ENCODE measurements at places on chromosomes 12 and 14. TPM values are rescaled to one million over a fixed set of nuclear protein-coding genes. Genes with fewer than 3 reads are reported as not detected.
A peak's percentile ranks its signal among the peaks of the same experiment; 100 is the strongest.

- DNase-seq, result peak; percentile 7
Observed at GRCh38 chr12:62426089-62426488, 40.5 kb upstream of the MON2 start.

DNA sequence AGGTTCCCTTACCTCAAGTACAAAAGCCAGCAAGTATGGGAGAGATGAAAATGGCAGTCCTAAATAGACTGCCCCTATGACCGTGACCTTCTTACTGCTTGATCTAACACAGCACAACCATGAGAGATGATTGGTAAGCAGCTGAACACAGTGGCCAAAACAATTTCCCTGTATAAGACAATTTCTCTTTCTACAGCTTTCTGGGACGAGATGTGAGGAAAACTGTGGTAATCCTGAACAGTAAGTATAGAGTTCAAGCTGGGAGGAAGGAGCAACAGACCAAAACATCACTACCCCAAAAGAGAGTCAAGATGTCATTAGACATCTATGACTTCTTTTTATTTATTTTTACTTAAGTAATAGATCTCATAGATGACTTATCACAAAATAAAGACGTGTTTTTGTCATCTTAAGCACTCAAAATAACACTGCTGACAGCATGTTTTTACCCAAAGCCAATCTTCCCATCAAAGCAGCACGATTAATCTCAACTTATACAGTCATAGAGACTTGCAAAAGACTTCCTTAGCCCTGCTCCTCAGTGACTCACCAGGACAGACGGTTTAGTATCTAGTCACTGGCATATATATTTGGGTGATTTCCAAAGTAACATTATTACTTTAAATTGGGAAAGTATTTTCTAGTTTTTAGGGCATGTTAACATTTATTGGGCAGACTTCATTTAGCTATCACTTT is 3.7 kb downstream of the TMEM52B start:
- no peak for DNase-seq

GRCh38 chr12:10235761-10236631 is 23.3 kb downstream of the GABARAPL1 start:
- DNase-seq, result no peak

DNA sequence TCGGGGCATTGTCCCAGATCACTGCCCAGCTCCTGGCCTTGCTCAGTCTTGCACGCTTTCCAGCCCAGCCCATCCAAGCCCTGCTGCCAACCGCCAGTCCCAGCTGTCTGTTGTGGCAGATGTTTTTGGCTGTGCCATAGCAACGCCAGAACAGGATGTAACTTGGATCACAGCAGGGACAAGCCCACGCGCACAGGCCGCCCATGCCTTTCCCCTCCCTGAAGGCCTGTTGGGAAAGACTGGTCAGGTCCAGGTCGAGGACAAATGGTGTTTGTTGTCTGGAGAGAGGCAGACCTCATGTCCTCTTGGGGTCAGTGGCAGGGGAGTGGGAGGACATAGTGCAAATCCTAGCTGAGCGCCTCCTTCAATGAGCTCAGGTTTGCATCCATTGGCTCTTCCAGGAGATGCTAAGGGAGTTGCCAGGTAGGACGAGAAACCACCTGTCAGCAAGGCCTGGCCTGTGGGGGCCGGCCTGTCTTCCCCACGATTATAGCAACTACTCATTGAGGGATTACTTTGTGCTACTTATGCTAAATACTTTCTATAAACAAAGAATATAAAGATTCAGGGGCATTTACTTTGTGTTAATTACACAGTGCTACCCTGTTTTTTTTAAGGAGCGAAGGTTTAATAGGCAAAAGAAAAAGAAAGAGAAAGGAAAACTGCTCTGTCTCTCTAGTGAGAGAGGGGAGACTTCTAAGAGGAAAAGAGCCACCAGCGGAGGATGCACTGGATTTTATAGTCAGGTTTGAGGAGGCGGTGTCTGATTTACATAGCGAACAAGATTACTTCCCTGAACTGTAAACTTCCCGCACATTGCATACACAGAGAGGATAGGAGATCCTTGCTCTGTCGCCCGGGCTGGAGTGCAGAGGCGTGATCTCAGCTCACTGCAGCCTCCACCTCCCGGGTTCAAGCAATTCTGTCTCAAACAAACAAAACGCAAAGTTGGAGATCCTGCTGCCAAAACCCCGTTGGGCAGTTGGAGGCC is 42.8 kb upstream of the CORO1C start:
- DNase-seq, result peak; percentile 74

- DNase-seq, result no peak
Observed at GRCh38 chr14:92266216-92266615, 56.7 kb upstream of the SLC24A4 start.

DNA sequence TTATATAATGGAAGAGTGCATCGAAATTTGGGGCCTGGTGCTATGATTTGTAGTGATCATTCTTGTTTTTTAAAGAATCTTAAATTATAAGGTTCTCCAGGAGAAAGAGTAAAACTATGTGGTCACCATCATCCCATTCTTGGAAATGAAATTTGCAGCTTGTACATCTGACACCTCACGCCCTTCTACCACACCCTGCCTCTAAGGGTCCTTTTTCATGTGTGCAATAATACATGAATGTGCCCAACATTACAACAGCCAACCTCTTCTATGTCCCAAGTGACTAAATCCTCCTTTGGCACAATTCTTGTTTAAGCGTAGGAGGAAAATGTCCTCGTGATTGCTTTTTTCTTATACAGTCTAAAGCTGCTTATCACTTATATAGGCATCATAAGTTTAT is 636.5 kb upstream of the NOVA1 start:
- DNase-seq, result no peak

GRCh38 chr12:31585271-31585670 is 5.7 kb downstream of the DENND5B start:
- DNase-seq, result peak; percentile 48

DNA sequence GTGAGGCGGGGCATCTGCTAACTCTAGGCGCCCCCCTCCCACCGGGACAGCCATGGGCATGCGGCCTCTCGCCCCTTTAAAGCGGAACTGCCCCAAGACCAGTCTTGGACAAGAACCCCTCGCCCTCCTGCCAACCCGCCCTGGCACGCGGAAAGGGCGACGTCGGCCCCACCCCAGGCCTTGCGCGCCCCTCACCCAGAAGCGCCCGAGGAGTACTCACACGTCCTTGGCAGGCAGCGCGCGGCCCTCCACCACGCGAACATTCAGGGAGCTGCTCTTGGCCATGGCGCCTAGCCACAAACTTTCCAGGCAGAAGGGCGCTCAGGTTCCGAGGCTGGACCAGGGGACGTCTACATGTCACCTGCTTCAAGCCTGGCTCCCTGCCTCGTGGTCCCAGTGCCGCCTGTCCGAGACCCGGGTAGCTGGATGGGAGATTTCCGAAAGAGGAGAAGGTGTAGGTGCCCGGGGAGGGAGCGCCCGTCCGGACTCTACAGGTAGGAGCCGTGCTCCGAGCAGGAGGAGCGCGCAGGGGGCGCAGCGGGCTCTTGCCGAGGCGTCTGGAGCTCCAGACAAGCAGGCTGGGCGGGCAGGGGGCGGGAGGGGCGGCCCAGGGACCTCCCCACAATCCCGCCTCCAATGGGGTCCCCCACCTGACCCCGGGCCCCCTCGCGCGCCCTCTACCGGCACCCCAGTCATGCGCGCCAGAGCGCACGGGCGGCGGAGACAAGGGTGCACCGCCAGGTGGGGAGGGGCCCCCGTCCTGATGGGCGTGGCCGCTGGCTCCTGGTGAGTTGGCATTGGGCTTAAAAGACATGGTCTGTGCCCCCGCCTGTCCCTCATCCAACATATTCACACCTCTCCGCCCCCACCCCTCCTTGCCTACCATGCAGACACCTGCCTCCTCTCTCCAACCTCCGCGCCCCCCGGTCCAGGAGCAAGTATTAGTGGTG is at the start of gene RASAL1:
RASAL1 (minus strand) TSS at position 584 of the 950 bp plus-strand sequence; CDS start at position 285, 299 bp downstream.
- no peak for DNase-seq

DNA sequence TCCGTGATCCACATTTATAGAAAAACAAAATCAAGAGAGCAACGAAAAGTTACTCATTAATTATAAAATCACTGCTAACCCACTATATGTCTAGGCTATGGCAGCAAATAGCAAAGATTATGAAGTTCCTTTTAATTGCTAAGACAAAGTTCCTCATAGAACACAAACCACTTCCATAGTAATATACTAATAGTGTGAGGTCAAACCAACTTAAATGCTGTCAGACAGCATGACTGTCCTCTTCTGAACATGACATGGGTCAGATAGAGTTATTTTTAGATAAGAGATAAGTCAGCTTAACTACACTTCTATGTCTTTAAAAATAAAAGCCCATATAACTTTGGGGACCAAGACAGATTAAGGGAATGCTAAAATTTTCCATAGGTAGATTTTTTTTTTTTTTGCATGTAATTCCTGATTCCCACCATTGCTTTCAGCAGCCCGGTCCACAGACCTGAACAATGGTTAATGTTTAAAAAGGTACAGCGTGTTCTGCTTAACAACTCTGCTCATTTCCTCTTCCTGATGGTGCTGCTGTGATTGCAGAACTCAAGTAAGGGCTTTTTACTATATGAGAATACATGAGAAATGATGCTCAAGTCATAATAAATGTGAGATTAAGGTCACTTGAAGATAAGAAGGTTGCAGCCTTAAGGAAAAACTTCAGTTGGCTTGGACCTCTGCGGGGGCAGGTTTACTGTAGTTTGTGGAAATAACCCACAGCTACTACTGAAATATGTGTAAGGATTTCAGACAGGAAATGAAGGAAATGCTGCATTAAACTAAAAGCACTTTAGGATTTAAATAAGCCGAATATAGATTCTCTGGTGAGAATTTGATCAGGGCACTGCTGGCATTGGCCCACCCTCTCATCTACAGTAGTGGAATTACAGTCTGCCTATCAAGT is 37.7 kb upstream of the DUSP6 start:
- no peak for DNase-seq

- no peak for DNase-seq
Observed at GRCh38 chr12:122975790-122976647, 975 bp downstream of the OGFOD2 start.

DNA sequence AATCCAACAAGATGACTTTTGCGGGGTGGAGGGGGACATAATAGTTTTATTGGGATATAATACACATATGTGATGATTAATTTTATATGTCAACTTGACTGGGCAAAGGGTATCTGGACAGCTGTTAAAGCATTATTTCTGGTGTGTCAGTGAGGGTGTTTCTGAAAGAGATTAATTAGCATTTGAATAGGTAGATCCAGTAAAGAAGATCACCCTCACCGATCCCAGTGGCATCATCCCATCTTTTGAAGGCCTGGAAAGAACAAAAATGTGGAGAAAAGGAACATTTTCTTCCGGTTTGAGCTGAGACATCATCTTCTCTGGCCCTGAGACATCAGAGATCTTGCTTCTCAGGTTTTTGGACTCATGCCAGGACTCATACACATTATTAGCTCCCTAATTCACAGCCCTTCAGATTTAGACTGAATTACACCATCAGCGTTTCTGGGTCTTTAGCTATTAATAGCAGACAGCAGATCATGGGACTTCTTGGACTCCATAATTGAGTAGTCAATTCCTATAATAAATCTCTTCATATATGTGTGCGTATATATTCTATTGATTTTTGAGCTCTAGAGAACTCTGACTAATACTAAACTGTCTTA is 283.6 kb downstream of the PCNX1 start:
- no peak for DNase-seq

- DNase-seq, result no peak
Observed at GRCh38 chr14:32008602-32009193, 68.4 kb upstream of the ARHGAP5 start.

DNA sequence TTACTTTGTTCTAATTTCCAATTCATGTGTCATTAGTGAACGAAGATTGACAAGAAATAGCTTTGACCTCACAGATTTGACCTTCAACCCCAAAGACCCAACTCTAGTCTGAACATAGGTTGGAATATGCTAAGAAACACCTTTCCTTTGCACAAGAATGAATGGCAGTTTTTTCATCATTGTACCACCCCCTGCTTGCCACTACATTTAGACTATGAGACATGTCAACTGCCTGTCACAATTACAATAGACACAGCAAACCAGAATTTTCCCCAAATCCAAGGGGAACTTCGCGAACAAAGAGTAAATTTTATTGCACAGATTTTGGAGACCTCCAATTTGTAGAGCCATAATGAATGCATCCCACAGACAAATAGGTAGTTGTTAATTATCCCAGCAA is 535.4 kb downstream of the PRKD1 start:
- DNase-seq, result no peak

- no peak for DNase-seq
Observed at GRCh38 chr12:77231501-77231918, 166.1 kb upstream of the E2F7 start.

GRCh38 chr14:65415613-65416012 is 3.1 kb downstream of the FUT8 start:
- DNase-seq, result no peak

DNA sequence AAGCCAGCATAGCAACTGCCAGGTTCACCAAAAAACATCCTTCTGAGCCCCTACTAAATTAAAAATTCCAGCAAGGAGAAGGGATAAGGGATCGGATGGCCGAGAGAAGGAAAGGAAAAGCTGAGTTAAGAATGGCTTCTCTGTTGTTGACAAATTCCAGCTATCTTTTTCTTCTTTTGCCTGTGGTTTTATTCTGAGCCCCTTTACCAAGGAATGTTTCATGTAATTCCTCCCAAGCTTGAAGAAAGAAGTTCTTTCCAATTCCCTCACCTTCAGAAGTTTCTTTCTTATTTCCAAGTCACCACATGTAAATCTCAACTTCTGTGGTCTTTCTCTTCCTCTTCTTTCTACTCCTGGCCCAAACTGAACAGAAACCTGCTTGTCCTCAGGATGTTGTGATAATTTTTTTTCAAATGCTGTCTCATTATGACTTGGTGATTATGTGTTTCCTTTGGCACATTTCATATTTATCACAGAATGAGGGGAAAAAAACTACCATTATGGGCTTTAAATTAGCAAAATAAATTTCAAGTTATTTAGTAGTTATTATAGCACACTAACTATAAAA is 40.0 kb downstream of the FGD6 start:
- no peak for DNase-seq

DNA sequence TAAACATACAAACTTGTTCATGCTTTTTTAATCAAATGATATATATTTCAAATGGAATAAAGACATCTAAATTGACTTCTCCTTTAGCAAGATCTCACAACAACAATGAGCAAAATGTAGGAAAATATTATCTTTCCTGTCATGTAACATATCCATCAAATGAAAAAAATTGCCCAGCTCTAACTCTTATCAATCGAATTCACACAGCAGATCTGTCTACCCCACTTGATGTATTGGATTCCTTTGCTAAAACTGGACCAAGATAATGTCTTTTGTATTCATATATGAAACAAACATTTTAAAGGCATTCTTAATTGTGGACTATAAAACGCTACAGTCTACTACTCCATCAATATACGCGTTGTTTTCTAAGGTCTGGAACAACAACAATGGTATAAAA is 218.0 kb downstream of the SOX5 start:
- DNase-seq, result no peak

GRCh38 chr12:108642269-108642870 is 8.7 kb upstream of the SELPLG start:
- DNase-seq, result no peak

Gene SLC5A8
- not detected for total RNA-seq

Gene KRT78
- not detected for total RNA-seq

Gene IFI27
- under 0.01 TPM for total RNA-seq

Gene NDUFA9
- total RNA-seq, result 66.0 TPM

Gene RIN3
- 6.0 TPM for total RNA-seq

Gene LRRC23
- total RNA-seq, result 12.8 TPM

Gene SCNN1A
- 10.4 TPM for total RNA-seq

Gene BMP4
- 2.7 TPM for total RNA-seq

Gene NPFF
- 3.0 TPM for total RNA-seq

Gene C12orf76
- total RNA-seq, result 14.5 TPM

Gene PDE3A
- total RNA-seq, result 1.8 TPM

Gene KLRB1
- not detected for total RNA-seq

Gene WBP11
- total RNA-seq, result 21.7 TPM

All from kidney epithelial cell (primary cell).